ENCODE measurements at places on chromosomes 7 and 10.
A peak's percentile ranks its signal among the peaks of the same experiment; 100 is the strongest.

DNA sequence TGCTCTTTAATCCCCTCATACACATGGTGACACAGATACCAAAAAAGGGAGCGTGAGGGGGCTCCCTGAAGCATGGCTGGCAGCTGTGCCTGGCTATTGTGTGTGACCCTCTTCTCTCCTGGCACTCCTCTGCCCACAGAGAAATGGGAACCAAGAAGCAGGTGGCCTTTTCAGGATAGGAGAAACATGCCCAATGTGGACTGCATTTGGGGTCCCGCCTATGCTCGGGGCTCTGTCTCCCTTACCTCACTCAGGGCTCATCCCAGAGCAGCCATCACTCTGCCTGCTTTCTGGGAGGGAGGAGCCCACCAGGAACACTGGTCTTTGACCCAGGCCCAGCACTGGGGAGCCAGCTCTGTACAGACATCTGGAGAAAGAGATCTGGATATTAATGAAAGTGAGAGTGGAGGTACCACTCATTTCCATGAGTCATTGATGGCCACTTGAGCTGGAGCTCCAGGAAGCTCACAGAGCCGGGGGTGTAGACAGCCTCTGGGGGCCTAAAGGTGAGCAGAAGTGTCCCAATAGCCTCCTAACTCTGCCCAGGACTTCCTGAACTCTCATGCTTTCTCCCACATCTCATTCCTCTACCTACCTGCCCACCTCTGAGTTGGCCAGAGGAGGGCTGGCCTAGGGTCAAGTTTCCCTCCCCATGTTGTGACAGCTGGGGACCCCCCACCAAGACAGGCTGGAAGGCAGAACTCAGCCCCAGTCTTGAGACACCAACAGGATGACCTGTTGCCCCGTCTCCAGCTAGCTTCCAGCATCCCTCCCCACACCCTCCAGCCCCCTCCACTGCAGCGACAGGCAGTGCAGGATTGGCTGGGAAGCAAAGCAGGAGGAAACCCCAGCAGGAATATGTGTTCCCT is 42.6 kb downstream of the DRGX start:
- DNase-seq = no peak

DNA sequence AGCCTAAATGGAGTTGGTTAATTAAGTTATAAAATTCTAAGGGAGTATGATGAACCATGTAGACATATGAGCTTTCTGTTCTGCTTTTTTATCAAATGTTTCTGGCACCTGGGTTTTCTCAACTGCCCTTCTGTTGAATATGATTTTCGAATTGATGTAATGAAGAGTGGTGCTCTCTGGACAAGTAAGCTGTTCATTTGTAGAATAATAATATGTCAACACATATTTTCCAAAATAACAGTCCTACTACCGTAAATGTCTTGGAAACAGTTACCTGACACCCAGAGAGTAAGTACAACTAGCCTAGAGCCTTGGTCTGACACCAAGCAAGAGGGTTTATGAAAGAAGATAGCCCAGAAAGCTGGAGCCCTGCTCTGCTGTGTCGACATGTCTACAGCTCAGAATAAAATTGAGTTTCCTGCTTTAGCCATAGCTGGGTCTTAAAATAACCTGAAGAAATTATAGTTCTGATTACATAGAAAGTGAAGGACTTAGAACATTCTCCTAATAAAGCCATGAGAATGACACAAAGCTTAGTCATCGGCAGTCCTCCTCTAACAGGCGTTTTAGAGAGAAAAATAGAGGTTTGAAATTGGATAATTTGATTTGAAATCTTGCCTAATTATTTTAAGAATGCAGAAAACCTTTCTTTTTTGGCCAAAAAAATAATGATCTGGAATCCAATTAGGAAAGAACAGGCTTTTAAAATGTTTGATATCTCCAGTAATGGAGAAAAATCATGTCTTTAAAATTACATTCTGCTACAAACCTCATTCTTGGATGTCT is 25.1 kb downstream of the HDAC9 start:
- peak; percentile 29 for DNase-seq

- DNase-seq = no peak
Observed at GRCh38 chr10:14271621-14272020, 59.1 kb downstream of the FRMD4A start.

DNA sequence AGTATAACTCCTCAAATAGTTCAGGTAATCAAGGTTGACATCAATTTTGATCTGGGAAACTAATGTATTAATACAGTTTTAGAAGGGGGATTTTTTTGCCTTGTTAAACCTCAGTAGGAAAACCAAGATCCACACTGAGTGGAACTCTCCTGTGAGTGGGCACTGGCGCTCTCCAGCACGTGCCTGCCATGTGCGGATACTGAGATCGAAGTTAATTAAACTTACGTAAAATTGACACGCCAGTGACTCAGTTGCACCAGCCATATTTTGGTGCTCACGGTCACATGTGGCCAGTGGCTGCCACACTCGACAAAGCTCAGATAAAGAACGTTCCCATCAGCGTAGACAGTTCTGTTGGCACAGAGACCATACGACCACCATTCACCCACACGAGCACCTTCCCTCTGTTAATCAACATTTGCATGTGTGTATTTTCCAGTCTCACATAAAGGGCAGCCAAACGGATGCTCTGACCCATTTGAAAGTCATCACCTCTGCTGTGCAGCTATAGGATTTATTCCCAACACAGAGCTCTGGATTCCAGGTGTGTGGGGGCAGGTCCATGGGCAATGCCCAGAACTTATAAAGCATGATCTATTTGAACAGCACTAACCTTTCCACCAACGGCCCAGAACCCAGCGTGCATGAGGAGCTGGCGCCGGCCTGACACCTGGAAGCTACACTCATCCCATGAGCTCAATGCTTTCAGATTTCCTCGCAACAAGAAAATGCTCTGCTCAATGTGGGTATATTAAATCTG is 77.7 kb downstream of the VIPR2 start:
- DNase-seq = no peak

GRCh38 chr7:128178611-128179010 is 62.5 kb upstream of the LEP start:
- no peak for DNase-seq

GRCh38 chr7:136150311-136150710 is 173.2 kb upstream of the MTPN start:
- DNase-seq = no peak

- DNase-seq = no peak
Observed at GRCh38 chr10:124159153-124159552, 65.8 kb upstream of the CHST15 start.

DNA sequence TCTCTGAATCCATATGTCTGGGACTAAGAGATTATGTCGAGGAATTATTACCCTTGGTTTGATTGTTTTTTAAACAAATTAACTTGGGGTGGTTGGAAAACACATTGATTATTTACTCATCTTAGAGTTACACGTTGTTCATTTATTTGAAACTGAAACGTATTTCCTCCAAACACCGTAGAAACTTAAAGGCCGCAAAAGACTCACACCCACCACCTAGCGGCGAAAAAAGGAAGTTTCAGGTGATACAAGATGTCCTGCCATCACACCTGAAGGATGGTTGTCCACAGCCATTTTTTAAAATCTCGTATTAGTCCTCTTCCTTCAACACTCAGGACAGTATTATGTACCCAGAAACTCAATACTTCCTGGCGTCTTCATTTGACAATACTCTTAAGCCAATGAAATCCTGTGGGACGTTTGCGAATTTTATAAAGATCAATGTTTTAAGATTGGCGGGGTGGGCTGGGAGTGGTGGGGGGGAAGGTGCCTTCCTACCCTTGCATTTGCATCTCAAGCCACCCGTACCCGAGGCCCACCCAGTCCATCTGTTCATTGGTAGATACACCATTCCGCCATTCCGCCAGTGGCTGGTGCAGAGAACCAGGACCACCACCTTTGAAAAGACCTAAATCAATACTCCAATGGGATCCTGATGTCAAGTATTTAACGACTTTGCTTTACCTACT is 1.4 kb upstream of the LCOR start:
- peak; percentile 64 for DNase-seq

DNA sequence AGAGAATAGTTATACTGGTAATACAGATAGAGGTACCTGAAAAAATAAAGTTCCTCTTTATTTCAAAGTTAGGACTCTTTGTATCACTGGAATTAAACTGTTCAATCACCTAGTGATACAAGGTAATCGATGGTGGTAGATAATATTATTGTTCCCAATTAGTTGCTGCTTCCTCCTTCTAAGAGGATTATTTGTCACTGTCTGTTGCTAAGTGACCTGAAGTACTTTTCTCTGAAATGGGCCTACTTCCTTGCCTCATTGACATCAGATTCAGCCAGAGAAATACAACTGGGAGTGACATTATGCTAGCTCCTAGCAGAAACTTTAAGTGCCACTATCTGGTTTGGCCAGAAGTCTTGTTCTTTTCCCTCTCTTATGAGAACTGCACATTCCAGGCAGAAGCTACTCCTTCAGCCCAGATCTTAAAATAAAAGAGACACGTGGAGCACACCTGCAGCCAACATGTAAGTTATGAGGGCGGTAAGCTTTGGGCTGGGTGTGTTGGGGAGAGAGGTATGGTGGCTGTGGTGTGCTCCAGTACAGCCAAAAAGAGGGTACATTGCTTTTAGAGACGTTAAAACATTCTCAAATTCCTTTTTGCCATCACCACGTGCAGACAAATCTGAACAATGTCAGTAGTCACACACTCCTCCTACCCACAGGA is 54.8 kb downstream of the MINDY3 start:
- no peak for DNase-seq

- no peak for DNase-seq
Observed at GRCh38 chr7:51607447-51607846, 290.8 kb upstream of the COBL start.

GRCh38 chr7:74106846-74107245 is 23.2 kb downstream of the LIMK1 start:
- no peak for DNase-seq

GRCh38 chr10:35185260-35186034 is 58.8 kb downstream of the CREM start:
- DNase-seq = no peak

DNA sequence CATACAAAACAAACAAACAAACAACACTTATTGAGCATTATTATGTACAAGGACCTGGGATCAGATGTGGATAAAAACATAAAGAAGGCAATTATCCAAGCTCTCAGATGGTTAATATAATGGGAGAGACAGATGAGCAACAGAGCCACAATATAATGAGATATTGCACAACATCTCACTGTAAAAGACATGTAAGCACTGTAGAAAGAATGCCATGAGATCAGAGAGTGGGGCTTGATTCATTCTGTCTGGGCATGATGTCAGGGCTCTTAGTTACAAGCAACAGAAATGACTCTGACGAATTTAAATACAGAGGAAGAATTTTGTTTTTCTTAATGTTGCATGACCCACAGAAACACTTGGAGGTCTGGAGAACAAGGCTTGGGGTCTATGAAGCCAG is 164.7 kb upstream of the PLXDC2 start:
- no peak for DNase-seq

DNA sequence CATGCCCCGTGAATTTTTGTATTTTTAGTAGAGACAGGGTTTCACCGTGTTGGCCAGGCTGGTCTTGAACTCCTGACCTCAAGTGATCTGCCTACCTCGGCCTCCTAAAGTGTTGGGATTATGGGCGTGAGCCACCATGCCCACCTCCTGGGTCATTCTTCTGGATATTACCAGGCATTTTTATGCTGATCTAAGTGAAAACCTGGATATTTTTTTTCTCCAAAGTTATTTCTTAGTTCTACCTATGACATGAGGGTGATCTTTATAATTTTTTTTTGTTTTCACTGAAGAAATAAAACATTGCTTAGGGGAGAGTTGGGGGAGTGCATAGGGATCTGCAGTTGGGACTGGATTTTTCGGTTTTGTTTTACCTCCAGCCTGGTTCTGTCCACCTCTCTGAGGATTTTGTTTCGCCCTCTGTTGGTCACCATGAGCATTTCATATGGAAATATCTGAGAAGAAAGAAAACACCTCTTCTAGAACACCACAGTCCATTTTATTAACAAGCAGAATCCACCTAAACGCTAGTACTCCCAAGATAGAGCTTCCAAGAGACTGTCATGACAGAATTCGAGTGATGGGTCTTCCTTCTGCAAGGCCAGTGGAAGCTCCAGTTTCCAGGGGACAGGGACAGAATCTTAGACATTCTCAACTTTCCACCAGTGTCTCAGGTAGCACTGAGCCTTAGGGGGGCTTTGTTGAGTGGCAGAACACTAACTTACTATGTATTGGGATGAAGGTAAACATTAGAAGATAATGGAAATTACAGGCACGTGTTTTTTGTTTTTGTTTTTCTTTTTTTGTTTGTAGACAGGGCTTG is 33.4 kb upstream of the AFAP1L2 start:
- DNase-seq = peak; percentile 53

DNA sequence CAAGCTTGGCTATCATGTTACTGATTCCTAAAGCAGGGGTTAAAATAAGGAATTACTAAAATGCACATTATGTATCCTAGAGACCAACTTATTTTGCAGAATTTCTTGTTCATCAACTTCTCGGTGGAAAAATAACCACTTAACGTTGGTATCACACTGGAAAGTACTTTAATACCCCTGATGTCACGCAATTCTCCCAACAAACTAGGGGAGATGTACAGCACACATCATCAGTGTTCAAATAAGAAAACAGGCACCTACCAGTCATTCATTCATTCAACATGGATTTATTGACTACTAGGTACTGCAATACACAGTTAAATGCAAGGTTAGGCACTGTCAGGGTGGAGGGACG is 648 bp downstream of the HUS1 start:
- no peak for DNase-seq

DNA sequence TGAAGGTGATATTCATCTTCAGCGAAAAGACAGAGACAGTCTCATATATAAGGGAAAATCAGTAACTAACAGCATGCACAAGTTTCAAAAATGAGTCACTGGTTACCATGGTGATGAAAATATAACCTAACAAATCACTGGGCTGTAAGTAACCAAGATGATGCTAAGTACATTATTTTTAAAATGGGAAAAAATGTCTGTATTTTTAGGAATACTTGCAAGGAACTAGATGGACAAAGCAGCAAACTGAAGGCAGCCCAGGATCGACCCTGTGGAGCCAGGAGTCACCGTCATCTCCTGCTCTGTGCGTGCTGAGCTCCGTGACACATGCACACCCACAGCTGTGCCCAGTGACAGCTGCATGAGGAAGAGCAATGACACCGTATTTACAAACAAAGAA is 137.3 kb downstream of the ELMO1 start:
- DNase-seq = no peak

- no peak for DNase-seq
Observed at GRCh38 chr10:66980246-66980815, 54.5 kb downstream of the LRRTM3 start.

All from RWPE1 (cell line).